Pancreas (tissue), 10 donors: ENCODE measurements at places on chromosomes 13 and 19. TPM values are rescaled to one million over a fixed set of nuclear protein-coding genes. Genes with fewer than 3 reads are reported as not detected.

Gene PBX4
- total RNA-seq = 0.51 TPM

Gene FXYD7
- total RNA-seq = not detected

DNA sequence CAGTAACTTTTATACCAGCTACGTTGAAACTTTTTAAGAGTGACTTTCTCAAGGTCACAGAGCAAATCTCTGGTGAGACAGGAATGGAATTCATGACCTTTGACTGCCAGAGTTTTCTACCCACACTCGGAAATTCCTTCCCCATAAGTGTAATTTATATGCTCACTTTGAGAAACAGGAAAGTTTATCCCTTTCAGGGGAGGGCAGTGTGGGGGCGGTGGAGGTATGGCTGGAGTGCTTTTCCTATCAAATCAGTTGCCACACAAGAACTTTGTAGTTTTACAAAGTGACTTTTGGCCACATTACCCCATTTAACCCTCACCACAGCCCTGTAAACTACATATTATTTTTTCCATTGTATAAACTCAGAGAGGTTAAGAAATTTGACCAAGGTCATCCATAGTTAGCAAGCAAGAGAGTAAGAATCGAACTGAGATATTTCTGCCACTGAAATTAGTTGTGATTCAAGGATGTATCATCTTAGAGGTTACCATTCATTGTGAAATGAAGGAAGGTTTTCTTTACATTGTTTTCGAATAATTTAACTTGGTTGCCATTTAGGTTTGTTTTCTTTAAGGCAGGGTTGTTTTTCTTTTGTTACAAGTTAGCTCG, 5.9 kb downstream of the KLF12 start:
- DNase-seq = no peak

GRCh38 chr13:84393981-84394625, 511.8 kb upstream of the SLITRK1 start:
- DNase-seq = no peak

DNA sequence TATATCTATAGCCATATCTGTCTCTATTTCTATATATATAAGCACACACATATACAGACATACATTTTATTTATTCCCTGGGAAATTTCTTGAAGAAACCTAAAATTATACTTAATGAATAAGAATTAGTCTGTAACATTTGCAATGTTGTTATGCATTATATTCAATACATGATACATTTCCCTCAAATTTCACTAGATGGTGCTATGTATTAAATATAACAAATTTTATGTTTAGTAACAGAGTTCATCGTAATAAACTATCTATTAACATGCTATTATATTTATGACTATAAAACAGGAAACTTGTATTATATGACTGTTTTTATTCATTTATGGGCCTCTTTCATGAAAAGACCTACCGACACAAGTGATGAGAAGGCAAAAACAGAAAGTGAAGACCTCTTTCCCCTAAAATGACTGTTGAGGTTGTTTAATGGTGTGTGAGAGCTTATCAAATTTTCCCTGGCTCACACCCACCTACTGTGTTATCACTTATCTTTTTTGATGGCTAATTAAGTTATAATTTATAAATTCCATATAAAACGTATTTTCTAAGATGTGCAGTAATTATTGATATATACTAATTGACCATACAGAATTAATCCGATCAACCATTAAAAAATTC, 881.9 kb downstream of the SLITRK6 start:
- DNase-seq = no peak

- no peak for DNase-seq
Measured at GRCh38 chr19:1956868-1957492, 16.0 kb downstream of the CSNK1G2 start.

DNA sequence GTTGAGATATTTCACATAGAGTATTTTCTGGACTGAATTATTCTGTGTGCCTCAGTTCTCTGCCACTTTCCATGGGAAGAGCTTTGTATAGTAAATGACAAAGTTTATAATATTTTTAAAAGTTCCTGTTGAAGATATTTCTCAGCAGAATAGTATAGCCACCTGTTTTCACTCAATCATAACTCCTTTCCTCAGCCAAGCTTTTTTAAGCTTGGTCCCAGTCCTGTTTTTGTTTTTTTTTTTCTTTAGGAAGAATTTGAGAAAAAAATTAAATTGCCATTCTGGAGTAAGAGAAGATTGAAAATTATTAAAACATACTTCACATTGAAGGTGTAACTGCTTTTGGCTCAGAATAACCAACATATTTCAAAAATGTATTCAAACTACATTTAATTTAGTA, 55.5 kb downstream of the ENOX1 start:
- DNase-seq = no peak

- no peak for DNase-seq
Measured at GRCh38 chr19:17618936-17619335, 63.5 kb downstream of the COLGALT1 start.

DNA sequence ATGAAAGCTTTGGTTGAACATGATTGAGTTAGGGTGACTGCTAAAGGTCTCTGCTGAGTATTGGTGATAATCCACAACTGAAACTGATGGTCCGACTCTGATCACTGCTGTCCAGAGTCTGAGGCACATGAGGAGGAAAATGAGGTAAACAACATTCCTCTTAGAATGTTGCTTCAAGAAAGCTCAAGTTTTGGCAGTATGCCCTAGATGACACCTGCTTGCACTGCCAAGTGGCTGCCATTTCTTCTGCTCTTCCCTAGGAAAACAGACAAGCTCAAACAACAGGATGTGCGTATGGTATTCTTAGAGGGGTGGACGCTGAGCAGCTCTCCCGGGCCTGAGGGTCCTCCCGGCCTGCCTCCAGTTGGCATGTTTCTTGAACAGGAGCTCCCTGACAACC, 15.2 kb upstream of the MTIF3 start:
- DNase-seq = no peak

DNA sequence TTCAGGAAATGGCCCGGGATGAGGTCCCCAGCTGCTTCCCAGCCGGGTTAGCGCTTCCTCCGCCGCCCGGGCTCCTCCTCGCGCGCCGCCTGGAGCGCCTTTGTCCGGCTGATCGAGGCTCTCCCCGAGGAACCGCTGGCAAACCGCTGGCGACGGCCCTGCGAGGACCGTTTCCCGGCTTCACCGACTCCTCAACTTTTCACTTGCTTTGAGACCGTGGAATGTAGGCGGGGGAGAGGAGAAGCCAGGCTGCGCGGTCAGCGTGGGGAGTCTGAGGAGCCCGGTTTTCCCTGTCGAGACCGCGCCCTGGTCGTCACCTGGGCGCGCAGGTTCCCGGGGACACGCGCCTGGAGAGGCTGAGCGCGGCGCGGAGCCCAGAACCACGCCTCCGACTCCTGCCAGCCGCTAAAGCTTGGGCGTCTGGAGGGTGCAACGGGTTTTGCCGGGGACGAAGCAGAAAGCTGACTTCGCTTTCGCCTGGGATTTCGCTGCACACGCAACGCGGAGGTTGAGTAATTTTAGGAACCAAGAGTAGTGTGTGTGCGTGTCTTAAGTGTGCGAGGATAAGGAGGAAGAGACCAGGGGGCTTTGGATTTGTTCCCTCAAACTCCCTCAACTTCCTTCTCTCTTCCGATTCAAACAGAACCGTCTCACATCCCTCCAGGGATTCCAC, 7.3 kb upstream of the DGKH start:
- peak; percentile 76 for DNase-seq

GRCh38 chr13:26216042-26216441, 6.1 kb downstream of the RNF6 start:
- DNase-seq = no peak

GRCh38 chr19:10964903-10965302, 4.1 kb downstream of the SMARCA4 start:
- DNase-seq = no peak

GRCh38 chr19:42038666-42039065, 31.3 kb downstream of the GRIK5 start:
- DNase-seq = no peak

DNA sequence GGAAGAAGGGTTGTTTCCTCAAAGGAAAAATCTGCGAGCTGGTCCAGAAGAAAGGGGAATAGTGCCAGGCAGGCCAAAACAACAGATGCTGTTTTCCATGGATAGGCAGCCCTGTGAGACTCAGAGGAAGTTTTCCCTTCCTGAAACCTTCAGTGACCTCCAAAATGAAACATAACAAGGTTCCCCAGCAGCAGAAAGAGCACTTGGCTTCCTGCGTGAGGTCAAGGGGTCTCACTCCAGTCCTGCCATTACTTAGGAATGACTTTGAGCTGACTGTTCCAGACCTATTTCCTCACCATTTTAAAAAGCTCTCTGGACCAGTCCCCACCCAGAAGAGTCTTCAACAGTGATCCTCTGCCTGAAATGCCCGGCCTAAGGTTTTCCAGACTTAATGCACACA, 104.6 kb upstream of the IPO5 start:
- no peak for DNase-seq

GRCh38 chr19:55552620-55553019, 7.3 kb upstream of the SBK3 start:
- no peak for DNase-seq

- no peak for DNase-seq
Measured at GRCh38 chr19:41296433-41296871, 13.5 kb upstream of the CCDC97 start.

GRCh38 chr13:50370303-50370950, 355.2 kb downstream of the KCNRG start:
- no peak for DNase-seq

DNA sequence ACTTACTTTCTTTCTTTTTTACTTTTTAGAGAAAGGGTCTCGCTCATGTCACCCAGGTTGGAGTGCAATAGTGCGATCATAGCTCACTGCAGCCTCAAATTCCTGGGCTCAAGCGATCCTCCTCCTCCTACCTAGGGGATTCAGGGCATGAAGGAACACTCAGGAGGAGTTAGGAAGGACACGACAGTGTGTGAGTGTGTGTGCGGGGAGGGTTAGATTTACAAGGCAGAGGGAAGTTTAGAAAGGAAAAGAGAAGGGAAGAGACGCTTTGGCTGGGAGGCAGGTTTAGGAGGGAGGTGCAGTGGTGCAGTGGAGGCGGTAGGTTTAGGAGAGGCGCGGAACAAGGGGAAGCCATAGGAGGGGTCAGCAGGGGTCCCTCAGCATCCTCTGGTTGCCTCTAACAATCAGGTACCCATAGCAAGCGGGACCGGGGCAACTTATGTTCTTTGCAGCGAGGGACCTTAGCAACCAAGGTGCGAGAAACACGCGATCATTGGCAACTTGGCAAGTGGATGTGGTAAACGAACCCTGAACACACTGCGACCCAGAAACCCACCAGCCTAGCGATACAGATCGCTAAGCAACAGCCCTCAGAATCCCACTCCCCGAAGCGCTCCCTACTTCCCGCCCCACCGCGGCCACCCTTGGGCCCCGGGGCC, 501 bp downstream of the SIRT2 start:
- no peak for DNase-seq

DNA sequence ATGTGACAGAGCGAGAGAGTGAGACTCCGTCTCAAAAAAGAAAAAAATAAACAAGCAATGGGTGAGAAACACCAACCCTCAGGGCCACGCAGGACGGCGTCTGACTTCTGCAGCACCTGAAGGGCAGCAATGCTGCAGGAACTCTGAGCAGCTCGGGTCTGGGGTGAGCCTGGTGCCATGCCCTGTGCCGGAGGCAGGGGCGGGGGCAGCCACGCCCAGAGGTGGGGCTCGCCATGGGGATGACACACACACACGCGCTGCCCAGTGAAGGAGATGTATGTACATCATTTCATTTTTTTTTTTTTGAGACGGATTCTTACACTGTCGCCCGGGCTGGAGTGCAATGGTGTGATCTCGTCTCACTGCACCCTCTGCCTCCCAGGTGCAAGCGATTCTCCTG, 24.3 kb downstream of the GPX4 start:
- no peak for DNase-seq

DNA sequence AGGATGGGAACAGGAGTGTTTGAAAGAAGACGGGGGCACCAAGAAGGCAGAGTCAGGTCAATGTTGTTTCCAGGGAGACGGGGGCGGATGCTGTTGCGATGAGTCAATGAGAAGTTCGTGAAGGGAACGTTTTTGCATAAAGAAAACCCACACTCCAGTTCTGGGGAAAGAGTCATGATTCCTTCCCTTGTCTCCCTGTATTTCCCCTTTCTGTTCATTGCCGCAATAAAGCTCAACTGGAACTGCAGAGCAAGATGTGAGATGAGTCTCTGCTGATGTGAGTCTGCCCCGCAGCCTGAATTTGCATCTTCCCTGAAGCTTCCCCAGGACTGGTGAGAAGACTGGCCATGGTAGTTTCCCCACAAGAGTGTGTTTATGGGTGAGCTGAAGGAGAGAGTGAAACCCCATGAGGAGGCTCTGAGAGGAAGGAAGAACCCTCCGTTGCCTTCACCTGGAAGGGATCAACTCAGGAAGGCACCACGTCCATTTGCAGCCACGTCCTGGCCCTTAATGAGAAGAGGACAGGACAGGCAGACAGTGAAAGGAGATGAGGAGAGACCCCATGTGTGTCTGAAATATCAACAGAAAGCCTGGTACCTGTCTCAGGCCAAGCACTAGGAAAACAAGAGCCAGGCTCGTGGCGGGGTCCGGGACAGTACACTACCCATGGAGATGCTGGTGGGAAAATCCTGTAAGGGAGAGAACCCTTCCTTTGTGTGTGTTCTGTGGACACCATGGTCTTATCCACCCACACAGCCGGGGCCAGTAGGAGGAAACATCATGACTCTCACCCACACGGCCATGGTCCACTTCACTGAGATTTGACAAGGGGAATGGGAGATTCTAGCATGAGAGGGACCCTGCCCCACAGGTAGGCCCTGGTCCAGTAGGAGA, 13.7 kb downstream of the LILRA1 start:
- no peak for DNase-seq

DNA sequence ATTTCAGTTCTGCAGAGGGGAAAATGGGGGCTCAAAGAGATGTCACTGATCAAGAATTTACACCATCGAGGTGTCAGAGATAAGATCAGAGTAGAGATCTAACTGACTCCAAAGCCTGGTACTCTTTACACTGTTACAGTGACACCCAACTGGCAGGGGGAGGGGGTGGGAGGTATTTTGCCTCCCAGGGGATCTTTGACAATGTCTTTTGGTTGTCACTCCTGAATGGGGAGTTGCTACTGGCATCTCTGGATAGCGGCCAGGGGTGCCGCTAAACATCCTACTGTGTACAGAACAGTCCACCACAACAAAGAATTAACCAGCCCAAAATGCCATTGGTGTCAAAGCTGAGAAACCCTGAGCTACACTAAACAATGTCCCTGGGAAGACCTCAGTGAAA, 3.1 kb downstream of the FPR3 start:
- no peak for DNase-seq

GRCh38 chr13:71254384-71254783, 612.6 kb downstream of the DACH1 start:
- DNase-seq = no peak
